Fibroblast of skin of left quadriceps (primary cell): ENCODE measurements at places on chromosomes 12 and 14.
A peak's percentile ranks its signal among the peaks of the same experiment; 100 is the strongest.

- DNase-seq, result no peak
Observed at GRCh38 chr12:124684496-124684895, 117.1 kb upstream of the NCOR2 start.

GRCh38 chr14:76948213-76948947, 80.1 kb downstream of the IRF2BPL start:
- DNase-seq, result no peak

- DNase-seq, result no peak
Observed at GRCh38 chr14:47935332-47935731, 259.9 kb upstream of the MDGA2 start.

- DNase-seq, result peak; percentile 33
Observed at GRCh38 chr12:13223179-13223804, 26.8 kb downstream of the EMP1 start.

DNA sequence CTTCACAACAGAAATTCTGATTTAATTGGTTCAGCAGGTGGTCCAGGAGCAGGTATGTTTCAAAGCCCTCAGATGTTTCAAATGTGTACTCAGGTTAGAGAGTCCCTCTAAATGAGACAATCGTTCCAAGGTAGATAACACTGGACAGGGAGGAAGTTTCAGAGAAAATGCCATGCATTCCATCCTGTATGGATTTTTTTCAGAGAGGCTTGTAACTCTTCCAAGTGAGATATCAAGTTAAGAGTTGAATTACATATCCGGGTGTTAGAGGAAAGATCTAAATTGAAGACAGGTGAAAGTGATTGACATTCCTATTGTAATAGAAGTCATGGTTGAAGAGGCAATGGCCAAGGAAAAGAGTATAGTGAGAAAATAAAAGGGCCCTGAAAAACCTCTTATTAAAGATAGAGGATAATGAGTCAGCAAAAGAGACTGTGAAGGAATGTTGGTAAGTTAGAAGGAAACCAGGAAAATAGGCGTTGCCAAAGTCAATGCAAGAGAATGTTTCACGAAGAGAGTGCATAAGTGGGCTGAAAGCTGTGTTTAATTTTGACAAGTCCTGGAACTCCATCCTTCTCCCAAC, 105.8 kb downstream of the BMP4 start:
- peak; percentile 54 for DNase-seq

DNA sequence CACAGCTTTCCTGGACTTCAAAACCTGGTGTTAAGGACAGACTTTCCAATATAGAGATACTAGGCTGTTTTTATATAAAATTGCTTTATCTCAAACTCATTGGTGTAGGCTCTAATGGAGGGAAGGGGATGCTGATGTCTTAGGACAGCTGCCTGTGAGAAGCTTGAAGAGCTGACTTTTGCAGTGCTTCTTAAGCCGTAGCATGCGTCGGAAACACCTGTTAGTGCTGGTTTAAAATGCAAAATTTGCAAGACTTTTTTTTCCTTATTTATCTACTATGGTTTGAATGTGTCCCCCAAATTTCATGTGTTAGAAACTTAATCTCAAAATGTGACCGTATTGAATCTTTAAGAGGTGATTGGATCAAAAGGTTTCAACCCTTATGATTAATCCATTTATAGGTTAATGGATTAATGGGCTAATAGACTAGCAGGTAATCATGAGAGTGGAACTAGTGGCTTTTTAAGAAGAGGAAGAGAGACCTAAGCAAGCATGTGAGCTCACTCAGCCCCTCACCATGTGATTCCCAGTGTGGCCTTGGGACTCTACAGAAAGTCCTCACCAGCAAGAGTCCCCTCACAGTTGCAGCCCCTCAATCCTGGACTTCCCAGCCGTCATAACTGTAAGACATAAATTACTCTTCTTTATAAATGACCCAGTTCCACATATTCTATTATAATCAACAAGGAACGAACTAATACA, 60.9 kb upstream of the FUT8 start:
- DNase-seq, result no peak

GRCh38 chr14:87233806-87234384, 759.1 kb downstream of the GALC start:
- no peak for DNase-seq

GRCh38 chr12:95497031-95497430, 23.1 kb downstream of the METAP2 start:
- no peak for DNase-seq

DNA sequence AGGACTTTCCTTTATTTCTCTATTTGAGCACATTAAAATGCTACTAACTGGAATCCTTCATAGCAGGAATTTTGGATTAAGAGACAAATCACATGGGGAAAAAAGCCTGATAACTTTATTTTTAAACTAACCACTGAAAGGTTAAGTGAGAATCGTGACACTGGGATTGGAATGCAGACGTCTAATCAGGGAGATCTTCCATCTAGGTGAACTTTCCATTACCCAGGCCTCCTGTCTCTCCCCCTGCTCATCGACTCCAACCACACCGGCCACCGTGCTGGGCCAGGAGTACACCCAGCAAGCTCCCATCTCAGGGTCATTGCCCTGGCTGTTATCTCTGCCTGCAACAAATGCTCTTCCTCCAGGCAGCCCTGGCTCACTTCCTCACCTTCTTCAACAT, 19.0 kb downstream of the PTGER2 start:
- DNase-seq, result no peak

DNA sequence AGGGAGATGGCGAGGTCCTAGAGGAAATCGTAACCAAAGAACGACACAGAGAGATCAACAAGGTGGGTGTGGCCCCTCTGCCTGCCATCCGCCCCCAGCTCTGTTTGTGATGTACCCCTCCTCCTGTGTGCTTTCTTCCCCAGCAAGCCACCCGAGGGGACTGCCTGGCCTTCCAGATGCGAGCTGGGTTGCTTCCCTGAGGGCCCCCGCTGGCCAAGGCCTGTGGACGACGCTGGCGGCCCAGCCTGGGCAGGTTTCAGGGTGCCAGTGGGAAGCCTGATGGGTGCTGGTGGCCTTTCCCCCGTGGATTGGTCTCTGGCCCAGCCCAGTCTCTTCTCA, 2.0 kb downstream of the ARL6IP4 start:
- DNase-seq, result no peak

DNA sequence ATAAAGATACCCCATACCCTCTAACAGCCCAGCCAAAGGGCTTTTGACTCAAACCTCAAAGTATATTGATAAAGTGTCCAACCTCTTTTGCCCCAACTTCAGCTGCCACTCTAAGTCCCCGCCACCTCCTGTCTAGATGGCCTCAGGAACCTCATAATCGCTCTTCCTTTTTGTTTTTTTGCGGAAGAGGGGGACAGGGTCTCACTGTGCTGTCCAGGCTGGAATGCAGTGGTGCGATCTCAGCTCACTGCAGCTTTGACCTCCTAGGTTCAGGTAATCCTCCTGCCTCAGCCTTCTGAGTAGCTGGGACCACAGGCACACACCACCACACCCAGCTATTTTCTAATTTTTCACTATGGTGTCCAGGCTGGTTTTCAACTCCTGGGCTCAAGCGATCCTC, 60.3 kb downstream of the STX2 start:
- DNase-seq, result no peak

DNA sequence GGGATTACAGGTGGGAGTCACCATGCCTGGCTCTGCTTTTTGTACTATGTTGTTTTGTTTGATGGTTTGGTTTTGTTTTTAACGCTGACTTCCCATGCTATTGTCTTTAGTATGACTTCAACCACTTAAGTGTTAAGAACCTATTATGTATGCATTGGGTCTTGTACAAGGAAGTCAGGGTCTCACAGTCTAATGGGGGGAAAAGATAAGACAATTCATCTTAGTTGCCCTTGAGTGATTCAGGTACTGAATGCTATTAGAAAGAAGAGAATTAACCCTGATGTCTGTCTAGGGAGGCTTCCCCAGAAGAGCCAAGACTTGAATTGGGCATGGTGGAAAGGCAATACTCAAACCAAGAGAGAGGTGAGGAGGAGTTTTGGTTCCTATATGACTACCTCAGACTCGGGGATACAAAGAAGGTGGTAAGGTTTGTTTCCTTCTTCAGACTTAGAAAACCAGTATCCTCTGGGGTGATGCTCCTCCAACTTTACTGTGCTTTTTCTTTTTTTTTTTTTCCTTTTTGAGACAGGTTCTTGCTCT, 64.6 kb downstream of the SUSD6 start:
- no peak for DNase-seq

- no peak for DNase-seq
Observed at GRCh38 chr14:55976219-55976618, 142.0 kb upstream of the PELI2 start.

DNA sequence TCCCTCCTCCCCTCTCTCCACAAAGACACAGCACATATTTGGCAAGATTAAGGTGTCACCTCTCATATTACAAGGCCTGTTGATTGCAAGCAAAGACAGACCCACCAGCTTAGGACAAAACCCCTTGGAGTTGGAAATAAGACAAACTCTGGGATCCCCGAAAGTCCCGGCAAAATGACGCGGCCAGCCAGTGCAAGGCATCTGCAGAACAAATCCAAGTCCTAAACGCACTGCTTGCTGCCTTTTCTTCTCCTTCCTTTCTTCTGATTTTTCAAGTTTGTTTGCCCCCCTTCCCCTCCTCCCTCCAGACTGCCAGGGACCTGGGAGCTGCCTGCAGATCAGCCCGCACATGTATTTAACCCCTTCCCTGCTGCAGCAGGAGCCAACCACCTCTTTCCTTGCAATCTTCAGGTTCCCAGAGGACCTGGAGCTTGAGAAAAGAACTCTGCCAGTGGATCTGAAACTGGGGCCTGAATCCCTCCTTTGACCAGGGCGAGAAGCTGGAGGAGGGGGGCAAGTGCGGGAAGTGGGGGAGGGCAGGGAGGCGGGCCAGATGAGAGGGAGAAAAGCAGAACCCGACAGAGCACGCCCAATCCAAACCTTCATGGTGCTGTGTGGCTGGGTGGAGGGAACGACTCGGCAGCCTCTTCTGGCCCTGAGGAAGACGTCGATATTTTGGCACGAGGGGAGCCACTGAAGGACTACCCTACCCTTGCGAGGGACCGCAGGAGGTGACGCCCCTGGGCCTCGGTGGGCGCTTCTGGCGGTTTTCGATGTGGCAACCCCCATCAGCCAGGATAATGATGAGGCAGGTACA, 2.0 kb upstream of the NTF3 start:
- no peak for DNase-seq
